ENCODE measurements at places on chromosomes 6 and 20.

DNA sequence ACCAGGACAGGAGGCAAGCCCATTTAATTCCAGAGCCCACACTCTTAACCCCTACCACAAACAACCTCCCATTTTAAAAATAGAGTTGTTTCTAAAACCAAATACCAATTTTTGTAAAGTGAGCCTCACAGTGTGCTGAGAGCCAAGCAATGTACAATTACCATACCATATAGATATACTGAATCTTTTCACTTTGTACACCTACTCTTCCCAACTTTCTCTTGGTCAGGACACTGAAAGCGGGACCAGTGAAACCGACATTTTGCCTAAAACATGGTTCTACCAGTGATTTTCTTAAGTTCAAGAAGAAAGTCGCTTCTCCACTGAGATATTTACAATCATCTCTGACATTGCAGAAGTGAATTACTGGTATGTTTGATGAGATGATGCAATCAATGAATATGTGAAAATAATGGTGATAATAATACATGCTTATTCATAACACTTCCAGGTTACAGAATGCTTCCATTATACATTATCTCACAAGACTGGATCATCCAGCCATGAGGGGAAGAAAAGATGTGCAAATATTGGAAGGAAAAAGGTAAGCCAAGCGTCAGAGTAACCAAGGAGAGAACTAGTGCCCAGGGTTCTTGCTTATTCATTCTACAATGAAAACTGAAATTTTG lies 74.1 kb downstream of the HIVEP2 start:
- no peak for DNase-seq

- no peak for DNase-seq
Observed at GRCh38 chr6:166490671-166491500, 95.6 kb downstream of the RAMACL start.

DNA sequence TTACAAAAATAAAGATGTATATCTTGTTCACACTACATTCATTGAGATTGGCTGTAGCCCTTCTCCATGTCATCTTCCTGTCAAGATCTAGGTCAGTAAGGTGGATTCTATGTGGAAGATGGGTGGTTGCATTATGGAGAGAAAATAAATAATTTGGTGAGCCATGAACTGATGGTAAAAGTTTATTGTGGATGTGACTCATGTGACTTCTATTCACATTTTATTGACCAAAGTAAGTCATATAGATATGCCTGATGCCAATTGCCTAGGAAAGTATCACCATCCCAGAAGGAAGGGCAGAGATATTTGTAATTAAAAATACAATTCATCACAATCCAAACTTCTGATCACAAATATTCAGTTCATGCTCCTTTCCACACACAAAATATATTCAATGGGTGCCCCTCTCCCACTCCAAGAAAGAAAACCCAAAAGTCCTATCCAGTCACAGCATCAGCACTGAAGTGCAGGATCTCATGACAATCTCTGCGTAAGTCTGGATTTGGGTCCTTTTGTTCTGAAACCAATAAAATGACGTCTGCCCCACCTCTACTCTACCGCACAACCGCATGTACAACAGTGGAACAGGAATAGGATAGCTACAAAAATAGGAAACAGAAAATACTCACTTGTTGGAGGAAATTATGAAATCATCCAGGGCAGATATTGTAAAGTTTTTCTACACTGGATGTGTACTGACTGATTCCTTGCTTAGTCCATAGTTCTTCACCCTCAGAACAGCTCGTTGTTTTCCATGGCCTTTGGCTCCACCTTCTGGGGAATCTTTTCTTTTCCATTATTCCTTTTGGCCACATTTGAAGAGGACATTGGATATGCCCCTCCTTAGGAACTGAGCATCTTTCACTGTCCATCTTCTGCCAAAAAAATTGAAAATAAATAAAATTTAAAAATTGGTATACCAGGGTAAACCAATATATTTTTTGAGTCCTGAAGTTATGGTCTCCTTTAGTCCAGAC lies 16.1 kb upstream of the SLC17A3 start:
- DNase-seq, result no peak

GRCh38 chr6:5045416-5045815 lies 39.7 kb upstream of the PPP1R3G start:
- no peak for DNase-seq

DNA sequence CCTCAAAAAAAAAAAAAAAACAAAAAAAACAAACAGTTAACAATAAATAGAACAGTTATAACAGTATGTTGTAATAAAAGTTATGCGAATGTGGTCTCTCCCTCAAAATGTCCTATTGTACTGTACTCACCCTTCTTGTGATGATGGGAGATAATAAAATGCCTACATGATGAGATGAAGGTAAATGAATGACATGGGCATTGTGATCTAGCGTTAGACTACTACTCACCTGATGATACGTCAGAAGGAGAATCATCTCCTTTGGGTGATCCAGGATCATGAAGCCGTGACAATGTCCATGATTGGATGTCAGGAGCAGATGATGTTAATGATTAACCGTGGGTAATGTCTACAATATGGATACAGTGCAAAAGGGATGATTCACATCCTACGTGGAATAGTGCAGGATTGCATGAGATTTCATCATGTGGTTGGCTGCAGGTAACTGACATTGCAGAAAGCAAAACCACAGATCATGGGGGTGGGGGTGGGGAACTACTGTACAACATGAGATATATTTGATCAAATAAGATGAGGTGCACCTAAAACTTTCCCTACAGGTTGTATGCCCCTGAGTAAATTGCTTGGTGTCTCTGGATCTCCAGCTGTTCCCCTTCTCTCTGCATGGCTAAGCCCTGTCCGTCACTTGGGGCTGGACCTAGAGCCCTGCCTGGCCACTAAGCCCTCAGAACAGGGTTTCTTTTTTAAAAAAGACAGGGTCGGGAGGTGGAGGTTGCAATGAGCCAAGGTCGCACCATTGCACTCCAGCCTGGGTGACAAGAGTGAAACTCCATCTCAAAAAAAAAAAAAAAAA lies 6.2 kb upstream of the RBCK1 start:
- DNase-seq, result peak; percentile 35

GRCh38 chr6:11878735-11879134 lies 100.1 kb upstream of the ADTRP start:
- DNase-seq, result no peak

- DNase-seq, result no peak
Observed at GRCh38 chr20:10511170-10511508, 76.0 kb downstream of the SLX4IP start.

- no peak for DNase-seq
Observed at GRCh38 chr6:160398674-160399271, 50.6 kb downstream of the SLC22A3 start.

DNA sequence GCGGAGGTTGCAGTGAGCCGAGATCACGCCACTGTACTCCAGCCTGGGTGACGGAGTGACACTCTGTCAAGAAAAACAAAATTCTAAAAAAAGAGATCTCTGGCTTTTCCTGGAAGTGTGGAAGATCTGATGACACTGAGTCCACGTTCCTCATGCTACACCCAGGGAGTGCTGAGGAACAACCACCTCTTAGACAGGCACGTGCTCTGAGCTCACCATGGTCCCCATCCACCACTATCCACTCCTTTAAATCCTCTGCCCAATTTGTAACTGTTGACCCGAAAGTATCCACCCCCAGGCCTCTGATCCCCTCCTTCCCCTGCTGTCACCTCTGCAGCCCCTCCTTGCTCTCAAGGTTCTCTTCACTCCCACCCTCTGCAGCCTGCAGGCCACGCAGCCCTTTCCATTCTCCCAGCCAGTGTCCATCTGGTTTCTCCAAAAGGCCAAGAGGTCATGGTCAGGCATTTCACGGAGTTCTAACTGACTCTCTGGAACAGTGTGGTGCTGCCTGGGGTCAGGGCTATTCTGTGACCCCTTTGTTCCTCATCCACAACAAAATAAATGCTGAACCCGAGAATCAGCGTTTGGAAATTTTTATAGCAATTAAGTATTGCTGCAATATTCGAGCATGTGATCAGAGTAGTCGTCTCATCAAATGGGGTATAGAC lies 88.8 kb downstream of the ATP9A start:
- DNase-seq, result no peak

GRCh38 chr20:21901470-21902275 lies 196.2 kb downstream of the PAX1 start:
- no peak for DNase-seq

- DNase-seq, result no peak
Observed at GRCh38 chr6:45447005-45447404, 69.3 kb upstream of the SUPT3H start.

- DNase-seq, result no peak
Observed at GRCh38 chr6:122347751-122348150, 51.7 kb upstream of the HSF2 start.

DNA sequence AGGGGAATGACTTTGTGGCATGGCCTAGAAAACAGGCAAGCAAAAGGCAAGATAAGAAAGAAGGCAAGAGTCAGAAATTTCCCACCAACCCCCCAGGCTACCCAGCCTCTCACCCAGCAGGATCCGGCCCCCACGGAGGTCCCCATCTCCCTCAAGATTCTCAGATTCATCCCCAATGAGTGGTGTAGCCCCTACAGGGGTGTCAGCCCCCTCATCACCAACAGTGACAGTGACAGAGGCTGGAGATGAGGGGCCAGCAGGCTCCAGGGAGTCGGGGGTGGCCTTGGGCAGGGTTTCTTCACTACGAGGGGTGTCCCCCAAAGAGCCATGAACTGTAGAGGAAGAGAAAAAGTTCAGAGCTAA lies 1.0 kb downstream of the EHMT2 start:
- DNase-seq, result no peak

Data from BJ (cell line).